ENCODE measurements at places on chromosomes 2 and 18.
A peak's percentile ranks its signal among the peaks of the same experiment; 100 is the strongest.

- DNase-seq, result no peak
These were observed 307.6 kb upstream of the RAB12 start for GRCh38 chr18:8301427-8302172.

DNA sequence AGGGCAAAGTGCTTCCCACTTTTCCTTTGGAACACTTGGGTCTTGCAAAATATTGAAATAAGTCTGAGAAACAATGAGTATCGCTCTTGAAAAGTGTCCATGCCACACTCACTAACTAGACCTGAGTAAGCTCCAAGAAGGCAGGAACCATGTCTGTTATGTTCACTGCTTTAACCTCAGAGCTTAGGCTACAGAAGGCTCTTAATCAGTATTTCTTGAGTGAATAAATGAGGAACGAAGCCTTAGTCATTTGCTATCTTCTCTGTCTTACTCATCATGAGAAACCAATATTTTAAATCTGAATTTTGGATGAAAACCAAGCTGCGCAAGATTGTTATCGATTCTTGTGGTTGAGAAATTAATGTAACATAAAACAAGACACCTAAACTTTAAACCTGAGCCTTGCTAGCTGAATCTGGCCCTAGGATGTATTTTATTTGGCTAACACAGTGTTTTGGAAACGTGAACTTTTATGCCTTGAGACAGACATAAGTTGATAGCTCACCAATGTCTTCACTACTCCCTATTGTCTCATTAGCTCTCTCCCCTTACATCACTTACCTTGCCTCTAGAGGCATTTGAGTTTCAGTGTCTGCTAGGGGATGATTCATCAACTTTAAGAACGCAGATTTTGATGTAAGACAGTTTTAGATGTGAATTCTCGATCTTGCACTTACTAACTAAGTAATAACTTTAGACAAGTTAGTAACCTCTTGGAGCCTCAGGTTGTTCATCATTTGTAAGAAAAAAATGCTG lies 392.8 kb upstream of the MEIS1 start:
- no peak for DNase-seq

DNA sequence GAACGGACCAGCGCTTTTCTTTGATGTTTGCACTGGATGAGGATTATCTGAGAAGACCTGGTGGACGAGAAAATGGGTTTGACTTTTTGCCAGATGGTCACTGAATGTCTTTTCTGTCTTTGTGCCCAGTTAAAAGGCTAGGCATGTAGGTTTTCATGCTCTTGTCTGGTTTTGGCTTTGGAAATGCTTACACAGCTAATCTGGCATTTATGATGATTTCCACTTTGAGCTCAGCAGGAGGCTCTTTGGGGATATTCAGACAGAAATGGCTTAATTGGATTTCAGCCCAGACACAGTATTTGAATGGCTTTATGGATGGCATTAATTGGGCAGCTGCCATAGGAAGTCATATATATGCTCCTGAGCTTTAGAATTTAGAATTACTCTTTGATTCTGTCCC lies 59.6 kb downstream of the NCK2 start:
- DNase-seq, result no peak

DNA sequence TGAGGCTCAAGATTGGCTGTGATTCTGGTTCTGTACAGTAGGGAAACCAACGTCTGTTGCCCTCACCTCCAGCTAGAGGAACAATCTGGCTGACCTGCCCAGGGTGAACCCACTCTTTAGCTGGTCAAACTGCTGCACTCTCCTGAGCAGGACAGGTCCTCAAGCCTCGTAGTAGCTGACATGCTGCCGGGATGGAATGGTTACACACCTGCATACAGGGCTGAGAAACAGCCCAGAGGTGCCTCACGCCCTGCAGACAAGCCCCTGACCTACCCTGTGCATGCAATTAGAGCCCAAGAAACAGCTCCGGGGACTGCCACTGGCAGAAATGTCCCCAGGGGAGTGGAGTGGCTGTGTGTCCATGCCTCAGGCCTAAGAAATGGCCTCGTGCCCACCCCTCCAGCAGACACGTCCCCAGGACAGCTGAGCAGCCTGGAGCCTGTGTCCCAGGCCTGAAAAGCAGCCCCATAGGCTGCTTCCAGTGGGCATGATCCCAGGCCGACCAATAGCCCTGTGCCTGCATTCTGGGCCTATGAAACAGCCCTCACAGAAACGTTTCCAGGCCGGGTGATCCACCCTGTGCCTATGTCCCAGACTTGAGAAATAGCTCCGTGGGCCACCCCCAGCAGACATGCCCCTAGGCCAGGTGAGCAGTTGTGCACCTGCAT lies 25.4 kb downstream of the BOLL start:
- DNase-seq, result no peak

GRCh38 chr2:46339200-46339599 lies 42.0 kb downstream of the EPAS1 start:
- no peak for DNase-seq

DNA sequence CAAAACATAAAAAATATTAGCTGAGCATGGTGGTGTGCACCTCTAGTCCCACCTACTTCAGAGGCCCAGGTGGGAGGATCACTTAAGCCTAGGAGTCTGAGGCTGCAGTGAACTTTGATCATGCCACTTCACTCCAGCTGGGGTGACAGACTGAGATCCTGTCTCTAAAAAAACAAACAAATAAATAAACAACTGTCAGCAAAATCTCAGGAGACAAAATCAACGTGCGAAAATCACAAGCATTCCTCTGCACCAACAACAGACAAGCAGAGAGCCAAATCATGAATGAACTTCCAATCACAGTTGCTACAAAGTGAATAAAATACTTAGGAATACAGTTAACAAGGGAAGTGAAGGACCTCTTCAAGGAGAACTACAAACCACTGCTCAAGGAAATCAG lies 58.8 kb downstream of the TBR1 start:
- DNase-seq, result no peak

DNA sequence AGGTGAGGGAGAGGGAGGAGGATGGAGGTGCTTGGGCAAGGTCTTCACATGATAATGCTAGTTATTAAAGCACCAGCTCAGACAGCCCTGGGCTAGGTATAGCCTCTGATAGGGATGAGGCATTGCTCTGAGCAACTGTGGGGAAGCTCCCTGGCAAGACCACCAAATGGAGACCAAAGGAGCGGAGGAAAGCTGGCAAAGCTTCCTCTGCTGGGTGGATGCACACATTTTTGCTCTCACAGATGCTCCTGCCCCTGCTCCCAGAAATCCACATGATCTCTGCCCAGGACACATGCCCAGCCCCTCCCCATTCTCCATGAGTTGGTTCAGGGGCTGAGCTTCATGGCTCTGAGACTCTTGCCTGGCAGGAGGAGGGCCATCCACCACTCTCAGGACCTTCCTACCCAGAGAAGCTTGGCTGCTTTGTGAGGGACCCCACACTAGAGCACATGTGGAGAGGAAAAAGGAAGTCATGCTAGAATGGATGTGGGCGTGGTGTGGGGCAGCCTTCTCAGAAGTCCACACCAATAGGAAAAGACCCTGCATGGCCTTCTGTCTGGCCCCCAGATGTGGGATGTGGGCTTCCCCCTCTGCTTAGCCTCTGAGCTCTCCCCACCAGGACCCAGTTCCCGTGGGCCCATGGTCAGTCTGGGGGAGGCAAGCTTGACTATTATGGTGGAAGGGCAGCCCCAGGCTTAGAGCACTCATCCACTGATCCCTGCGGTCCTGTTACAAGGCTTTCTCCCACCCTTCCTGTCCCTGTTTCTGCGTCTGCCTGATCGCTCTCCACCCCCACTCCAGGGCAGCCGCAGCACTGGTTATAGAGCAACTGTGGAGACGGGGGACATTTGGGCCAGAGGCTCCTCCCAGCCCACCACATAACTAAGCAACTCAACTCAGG lies 10.5 kb upstream of the CYP26B1 start:
- no peak for DNase-seq

GRCh38 chr18:11667578-11667977 lies 21.5 kb upstream of the GNAL start:
- no peak for DNase-seq

DNA sequence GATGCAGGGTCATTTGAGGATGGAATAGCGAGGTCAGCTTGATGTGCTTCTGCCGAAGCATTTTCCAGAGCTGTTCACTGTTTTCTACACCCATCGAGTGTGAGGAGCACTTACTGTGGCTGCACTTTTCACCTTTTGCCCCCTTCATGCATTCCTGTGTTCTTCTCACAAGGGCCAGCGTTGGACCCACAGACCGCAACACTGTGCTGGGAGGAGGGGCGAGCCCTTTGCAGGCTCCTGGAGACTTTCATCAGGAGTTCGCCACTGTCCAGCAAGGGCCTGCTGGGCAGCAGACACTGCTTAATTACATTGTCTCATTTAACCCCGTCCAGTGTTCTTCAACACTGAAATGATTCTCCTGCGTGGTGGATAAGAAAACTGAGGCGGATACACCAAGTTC lies 29.9 kb downstream of the CYP26B1 start:
- no peak for DNase-seq

- no peak for DNase-seq
These were observed 244.1 kb downstream of the ICOS start for GRCh38 chr2:204180649-204181048.

DNA sequence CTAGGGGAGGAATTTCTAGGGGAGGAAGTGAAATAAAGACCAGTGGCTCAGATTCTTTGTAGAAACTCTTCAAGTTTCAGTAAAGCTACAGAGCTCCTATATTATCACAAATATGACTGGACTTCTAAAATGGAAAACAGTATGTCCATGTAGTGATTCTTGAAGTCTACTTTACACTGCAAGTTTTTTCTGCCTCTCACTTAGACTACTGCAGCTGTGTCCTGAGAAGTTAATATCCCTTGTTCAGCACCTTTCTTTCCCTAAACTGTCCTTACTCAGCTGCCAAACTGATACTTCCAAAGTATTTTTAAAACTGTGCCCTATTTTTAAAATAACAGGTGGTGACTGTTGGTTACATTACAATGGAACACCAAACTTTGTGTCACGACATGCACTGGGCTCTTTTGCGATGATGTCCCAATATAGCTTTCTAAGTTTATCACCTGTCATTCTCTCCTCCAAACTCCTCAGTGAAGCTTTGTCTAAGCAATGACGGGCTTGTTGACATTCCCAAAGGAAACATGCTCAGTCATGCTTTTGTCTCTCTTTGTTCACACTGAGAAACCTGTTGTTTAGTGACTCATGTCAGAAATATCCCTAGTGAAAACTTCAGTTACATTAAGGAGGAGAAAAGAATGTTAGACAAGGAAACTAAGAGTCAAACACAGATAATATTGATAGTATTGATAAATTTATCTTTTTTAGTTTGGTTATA lies 341.1 kb downstream of the ARL6IP6 start:
- DNase-seq, result no peak

DNA sequence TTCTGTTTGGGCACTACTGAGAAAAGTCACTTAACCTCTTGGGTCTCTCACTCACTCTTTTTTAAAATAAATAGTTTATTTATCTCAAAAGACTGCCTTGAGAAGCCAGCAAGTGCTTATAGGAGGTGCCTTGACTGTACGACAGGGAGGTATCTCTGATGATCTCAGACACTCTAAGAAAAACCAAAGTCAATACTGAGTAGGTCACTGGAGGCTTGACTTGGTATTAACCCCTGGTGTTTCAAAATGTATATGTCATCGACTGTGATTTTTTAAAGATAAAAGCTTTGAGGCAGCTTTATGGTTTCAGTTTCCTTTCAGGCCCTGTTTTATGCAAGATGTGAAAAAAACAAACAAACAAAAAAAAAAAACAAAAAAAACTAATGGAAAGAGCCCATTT lies 33.7 kb downstream of the MREG start:
- no peak for DNase-seq

GRCh38 chr2:170291474-170291873 lies 113.5 kb downstream of the MYO3B start:
- no peak for DNase-seq

GRCh38 chr2:8511868-8512612 lies 169.8 kb upstream of the ID2 start:
- no peak for DNase-seq

GRCh38 chr2:217327953-217328621 lies 468.2 kb upstream of the TNP1 start:
- no peak for DNase-seq

GRCh38 chr2:241110607-241111439 lies 8.7 kb upstream of the MTERF4 start:
- no peak for DNase-seq

DNA sequence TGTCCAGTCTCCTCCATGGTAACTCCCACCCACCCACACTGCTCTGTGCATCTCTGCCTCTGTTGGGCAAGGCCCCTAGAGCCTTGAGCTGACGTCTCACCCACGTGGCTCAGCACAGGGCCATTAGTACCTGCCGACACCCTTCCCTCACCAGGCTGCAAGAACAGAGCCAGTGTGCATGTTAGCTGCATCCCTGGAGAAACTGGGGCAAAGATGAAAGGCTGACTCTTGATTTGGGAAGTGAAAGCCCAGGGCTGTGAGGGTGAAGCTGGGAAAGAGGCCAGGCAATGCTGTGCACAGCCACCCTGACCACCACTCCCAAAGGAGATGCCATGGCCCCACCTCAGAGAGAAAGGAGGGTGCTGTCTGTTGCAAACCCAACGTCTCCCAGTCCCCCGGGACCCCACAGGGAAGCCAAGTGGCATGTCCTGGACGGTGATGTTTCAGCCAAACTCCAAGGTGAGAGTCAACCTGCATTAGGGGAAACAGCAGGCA lies 20.0 kb upstream of the HPCAL1 start:
- DNase-seq, result no peak

- DNase-seq, result no peak
These were observed 87.9 kb upstream of the ETAA1 start for GRCh38 chr2:67309281-67309680.

DNA sequence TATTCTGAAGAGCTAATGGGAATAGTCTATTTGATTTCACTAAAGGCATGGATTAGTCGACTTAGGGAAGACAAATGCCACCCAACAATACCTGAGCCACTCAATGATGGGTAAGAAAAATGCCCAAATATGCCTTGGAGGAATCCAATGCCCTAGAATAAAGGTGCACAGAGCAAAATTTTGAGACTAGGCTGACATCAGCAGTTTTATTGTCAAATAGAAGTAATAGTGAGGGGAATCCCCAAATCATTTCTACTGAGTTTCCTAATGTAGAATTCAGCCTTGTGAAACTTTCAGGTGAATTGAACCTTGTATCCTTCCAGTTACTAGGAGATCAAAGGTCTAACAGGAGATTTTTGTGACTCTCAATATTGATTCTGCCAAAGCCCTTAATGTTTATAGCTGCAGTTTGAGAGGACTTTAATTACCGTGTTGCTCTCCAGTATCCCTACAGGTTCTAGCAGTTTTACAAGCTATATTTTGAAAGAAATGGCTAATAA lies 50.8 kb upstream of the THSD7B start:
- no peak for DNase-seq

GRCh38 chr2:143142598-143142997 lies 13.4 kb downstream of the ARHGAP15 start:
- DNase-seq, result no peak

- no peak for DNase-seq
These were observed 19.2 kb upstream of the IL36G start for GRCh38 chr2:112958428-112959108.

- DNase-seq, result peak; percentile 60
These were observed 185.1 kb downstream of the MYO5B start for GRCh38 chr18:50009773-50010335.

- no peak for DNase-seq
These were observed 387.9 kb upstream of the MYT1L start for GRCh38 chr2:2719015-2719414.
